ENCODE measurements at places on chromosomes 1 and 21.

DNA sequence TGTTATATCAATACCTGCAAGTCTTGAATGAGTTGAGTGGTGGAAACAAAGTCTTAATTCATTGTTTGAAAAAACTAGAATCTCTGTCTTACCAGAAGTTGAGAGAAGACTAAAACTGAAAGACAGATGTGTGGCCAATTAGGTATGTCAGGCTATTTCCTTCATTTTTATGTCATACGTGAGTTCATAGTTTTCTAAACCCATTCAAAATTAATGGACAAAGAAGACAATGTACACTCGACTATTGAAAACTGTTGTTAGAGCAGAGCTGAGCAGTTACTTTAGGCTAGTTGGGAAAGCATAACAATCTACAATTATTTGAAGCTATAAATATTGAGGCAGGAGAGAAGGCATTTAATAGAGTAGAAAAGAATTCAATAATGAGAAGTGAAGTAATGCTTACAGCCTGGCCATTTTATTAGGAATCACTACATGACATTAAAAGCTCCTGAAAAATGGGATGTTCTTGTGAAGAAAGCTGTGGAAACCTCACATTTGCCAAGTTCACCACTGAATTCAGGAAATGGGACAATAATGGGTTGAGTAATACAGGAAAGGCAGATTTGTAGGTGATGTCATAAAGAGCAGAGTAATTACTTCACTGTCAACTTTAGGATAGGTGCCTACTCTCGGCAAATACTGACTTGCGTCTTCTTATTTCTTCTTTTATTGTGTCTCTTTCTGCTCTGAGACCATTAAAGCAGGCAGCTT lies 204.4 kb downstream of the PLA2G4A start:
- DNase-seq: no peak

- no peak for DNase-seq
Observed at GRCh38 chr1:230728710-230729392, 14.9 kb upstream of the AGT start.

- DNase-seq: no peak
Observed at GRCh38 chr1:162040001-162040400, 16.3 kb upstream of the OLFML2B start.

- no peak for DNase-seq
Observed at GRCh38 chr1:215079456-215079855, 3.1 kb upstream of the KCNK2 start.

GRCh38 chr21:44718093-44718492 lies 6.7 kb upstream of the TSPEAR start:
- no peak for DNase-seq

Measured in hematopoietic multipotent progenitor cell (in vitro differentiated cells).